Activated CD4-positive, CD25-positive, alpha-beta regulatory T cell treated with anti-CD3 and anti-CD28 coated beads, Interleukin-2, amount 50 U/mL, for 16 hours (primary cell): ENCODE measurements at places on chromosomes 7 and 10.

DNA sequence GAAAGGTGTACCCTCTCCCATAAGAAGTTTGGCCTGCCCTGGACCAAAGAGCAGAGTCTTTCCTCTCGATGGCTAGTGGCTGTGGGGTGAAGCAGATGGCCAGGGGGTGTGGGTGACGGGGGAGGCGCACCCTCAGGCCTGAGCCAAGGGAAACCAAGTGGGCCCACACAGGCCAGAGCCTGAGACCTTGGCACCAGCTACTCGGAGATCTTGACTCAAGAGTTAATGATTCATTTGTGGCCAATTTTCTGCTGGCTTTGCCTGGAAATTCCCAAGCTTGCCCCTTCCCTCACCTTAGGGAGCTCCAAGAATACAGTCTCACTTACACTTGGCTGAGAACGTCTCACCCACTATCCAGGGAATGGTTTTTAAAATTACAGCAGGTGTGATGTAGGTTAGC is 42.7 kb downstream of the ZMIZ1 start:
- no peak for DNase-seq

DNA sequence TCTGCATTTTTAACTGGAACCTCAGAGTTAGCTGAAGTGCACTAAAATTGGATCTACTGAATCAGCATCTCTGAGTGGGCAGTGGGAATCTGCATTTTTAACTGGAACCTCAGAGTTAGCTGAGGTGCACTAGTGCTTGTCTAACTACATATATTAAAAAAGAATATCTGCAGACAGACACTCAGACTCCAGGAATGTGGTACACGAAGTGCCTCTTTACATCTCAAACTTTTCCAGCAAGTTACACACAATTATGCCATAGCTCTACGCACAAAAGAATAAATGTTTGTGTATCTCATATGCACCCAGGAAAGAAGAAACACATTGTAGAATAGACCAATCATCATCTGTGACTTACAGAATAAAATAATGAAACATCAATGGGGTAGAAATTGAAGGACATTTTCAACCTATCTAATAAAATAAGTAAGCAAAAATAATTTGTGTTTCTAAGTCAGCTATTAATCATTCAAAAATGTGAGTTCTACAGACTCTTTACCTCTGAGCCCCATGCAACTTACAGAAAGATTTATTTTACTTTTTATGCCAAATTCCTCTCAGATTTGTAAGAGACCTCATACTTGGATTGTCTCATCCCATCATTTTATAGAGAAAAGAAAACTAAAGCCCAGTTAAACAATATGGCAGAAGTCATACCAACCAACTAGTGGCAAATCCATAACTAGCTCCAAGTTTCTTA is 28.3 kb downstream of the PPP1R3A start:
- DNase-seq, result no peak

DNA sequence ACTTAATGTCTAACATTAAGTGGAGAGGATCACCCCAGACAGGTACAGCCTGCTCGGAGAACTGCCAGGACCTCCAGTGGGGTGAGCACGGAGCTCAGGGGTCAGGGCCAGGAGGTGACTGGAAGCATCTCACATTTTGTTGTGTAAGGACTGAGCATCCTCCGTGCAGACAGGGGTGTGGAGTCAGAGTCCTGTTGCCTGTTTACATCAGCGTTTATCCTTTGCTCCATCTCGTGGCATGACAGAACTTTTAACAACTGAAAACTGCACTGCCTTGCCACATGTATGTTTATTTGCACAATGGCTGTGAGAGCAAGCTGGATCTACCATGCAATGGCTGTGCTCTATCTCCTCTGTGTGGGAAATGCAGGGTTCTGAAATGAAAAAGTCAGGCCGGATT is 175.4 kb upstream of the AKR1E2 start:
- no peak for DNase-seq

- no peak for DNase-seq
Measured at GRCh38 chr7:80634505-80634904, 3.9 kb upstream of the CD36 start.

DNA sequence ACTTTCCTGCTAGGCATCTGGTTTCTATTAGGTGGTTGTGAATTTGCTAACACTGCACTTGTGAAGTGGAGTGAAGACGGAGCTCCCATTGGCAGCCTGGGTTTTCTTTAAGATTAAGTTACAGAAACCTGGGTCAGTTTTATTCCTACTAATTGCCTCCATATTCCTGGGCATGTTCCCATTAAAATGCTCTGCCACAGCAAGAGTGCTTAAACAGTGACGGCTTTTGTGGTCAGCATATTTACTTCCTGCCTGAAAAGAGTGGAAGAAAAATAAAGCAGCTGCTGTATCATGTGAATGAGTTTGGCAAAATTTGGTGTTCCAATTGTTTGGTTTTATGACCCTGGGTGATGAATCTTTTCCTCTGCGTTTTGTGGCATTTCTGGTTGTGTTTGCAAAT is 96.9 kb upstream of the PLXDC2 start:
- DNase-seq, result no peak

DNA sequence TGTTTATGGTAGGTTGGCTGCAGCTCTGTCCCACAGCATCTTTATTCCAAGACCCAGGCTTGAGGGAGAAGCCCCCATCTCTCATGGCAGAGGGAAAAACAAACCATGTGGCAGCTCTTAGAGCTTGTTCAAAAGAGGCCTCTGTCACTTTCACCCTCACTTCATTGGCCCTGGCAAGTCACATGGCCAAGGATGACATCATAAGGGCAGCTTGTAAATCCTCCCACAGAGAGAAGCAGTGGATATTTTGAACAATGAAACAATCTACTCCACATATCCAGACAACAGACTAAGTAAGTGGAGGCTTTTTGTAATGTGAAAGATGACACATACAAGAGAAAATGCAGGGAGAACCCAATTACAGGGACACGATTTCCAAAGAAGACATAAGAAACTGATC is 108.1 kb downstream of the GRID1 start:
- no peak for DNase-seq

DNA sequence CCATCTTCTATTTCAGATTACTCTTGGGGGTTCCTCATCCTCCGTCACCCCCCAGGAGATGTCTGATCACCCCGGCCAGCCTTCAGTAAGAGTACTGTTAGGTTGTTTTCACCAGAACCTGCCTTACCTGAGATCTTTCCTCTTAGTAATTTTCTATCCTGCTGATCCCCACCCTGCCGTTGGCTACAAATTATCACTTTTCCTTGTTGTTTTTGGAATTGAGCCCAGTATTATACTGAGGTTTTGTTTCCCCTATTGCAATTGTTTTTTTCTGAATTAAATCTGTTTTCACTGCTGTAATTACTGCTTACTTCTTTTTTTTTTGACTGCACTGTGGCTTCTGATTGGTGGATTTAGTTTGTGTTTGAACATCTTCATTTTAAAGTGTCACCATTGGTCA is 14.7 kb downstream of the SPAM1 start:
- no peak for DNase-seq

DNA sequence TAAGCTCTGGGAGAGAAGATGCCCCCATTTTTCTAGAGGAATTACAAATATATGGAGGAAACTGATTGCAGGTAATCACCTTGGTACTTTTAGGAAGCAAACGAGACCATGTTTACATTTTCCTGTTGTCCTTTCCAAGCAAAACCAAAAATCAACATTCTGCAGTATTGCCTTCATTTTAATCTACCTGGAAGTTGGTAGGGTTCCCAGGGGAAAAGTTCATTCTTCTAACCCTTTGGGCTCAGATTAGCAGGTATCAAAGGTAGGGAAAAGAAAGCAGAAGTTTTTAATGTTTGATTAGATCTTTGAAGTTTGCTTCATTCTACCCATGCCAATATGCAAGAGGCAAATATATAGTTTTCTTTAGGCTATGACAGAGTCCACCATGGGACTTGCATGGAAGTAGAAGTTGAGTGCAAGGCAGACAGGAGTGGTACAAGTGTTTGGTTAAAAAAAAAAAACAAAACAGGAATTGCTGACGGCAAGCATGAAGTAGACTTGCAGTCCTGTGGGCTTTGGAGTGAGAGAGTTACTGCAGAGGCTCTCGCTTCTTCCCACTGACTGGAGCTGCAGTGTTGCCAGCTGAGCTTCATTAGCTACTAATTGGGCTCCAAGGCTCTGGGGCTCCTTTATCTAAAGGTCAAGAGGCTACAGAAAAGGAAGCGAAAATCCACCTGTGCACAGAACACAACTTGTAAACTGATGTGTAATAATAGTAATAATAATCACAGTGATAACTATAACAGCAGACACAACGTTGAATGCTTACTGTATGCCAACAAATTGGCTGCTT is 28.9 kb upstream of the ASAH2 start:
- no peak for DNase-seq

- DNase-seq, result no peak
Measured at GRCh38 chr7:920351-921070, 34.0 kb downstream of the ADAP1 start.

DNA sequence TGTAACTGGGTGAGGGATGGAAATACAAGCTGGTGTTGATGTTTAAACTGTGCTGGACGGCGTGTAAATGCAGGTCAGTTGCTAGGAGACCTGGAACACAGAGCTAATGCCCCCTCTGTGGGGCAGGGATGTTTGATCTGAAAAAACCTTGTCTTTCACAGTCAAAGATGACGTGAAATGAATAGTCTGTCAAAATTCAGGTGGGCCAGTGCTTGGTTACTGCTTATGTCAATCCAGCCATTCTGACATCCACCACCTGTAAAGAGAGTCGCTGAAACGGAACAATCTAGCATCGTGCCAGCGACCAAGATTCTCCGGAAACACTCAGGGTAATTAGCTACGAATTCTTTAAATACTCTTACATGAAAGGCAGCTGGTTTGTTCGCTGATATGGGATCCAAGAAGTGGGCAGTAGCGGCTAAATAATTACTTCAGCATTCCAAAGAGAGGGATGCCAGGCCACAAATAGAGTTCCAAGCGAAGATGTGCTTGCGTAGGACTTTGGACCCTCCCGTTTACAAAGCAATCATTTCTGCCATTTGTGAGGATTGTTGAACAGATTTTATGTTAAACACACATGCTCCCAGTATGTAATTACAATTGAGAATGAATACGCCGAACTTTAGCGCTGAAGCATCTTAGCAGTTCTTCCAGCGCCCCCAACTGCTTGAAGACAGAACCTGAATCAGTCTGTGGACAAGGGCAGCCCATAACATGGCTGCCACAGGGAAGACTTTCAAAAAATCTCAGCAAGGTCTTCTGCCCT is 7.3 kb upstream of the ASB4 start:
- no peak for DNase-seq

- no peak for DNase-seq
Measured at GRCh38 chr7:106566196-106566595, 94.8 kb downstream of the CCDC71L start.

GRCh38 chr7:26360650-26361049 is 69.0 kb downstream of the SNX10 start:
- DNase-seq, result no peak

GRCh38 chr10:122407375-122408125 is 33.0 kb downstream of the PLEKHA1 start:
- DNase-seq, result peak; percentile 19

DNA sequence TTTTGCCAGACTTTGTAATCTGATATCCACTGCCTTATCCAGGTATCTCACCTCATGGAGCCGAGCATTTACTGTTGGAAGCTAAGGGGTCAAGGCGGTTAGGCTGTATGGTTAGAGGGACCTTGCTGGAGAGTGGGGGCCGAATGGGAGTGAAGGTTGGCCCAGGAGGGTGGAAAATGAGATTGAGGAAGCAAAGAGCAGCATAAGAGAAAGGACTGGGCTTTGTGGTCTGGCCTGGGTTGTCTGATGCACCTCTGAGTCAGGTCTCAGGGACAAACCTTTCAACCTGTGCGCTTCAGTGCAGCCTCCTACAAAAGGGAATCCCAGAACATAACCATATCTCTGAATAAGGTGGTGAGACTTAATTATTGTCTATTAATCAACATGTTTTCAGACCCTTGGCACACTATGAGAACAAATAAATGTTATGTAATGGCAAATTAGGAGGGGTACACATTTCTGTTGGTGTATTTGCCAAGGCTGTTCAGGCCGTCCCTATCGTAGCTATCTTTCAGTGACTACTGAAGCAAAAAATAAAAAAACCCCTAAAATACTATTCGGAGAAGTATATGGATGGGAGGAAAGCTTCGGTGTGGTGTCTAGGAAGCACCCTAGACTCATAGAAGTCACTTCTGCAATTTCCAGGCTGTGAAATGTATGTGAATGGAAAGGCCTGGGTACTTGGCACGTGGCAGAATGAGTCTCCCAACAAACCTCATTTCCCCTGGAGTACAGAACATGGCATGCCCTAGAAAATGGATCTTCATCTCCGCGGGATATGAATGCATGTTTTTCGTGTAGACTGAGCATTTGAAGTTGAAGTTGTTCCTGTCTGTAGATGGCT is 4.3 kb downstream of the CAMK1D start:
- no peak for DNase-seq

GRCh38 chr10:17793823-17794644 is 15.1 kb upstream of the MRC1 start:
- DNase-seq, result no peak

- DNase-seq, result no peak
Measured at GRCh38 chr10:87589645-87590051, 70.0 kb upstream of the PAPSS2 start.

- DNase-seq, result no peak
Measured at GRCh38 chr10:4501306-4501705, 324.7 kb upstream of the AKR1E2 start.

GRCh38 chr10:123563994-123564393 is 102.2 kb upstream of the GPR26 start:
- no peak for DNase-seq

DNA sequence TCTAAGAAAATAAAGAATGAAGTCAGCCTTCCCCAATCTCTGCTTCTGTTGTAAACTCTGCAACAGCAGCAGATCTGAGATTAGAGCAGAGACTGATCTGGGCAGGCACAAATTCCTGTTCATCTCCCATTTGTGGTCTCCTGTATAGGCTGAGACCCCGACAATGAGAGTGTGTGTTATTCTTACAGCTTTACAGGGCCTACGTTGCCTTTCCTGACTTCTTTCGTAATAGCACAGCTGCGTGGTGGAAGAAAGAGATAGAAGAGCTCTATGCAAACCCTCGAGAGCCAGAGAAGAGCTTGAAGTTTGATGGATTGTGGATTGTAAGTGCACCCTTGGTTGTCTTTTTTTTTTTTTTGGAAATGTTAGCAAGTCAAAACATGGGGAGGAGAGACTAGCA is 72.1 kb downstream of the PRSS58 start:
- DNase-seq, result no peak
